ENCODE measurements at places on chromosomes 11 and 22.

GRCh38 chr11:72750556-72751115, 1.6 kb downstream of the ARAP1 start:
- no peak for DNase-seq

DNA sequence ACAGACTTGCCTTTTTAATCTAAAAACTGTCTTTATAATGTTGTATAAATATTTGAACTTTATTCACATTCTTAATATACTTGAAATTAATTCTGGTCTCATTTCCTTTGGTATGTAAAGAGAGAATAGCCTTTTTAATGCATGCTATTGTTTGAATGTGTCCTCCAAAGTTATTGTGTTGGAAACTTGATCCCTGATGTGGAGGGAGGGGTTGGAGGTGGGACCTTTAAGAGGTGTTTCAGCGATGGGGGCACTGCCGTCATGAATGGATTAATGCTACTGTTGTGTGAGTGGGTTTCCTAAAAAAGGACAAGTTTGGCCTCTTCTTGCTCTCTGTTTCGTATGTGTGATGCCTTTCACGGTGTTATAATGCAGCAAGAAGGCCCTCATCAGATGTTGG, 131.7 kb downstream of the DDX10 start:
- DNase-seq = no peak

GRCh38 chr11:10541561-10541930, 559 bp upstream of the RNF141 start:
- no peak for DNase-seq

- DNase-seq = no peak
Observed at GRCh38 chr11:44885065-44885810, 65.4 kb downstream of the TP53I11 start.

GRCh38 chr11:69209038-69209350, 53.3 kb downstream of the SMIM38 start:
- no peak for DNase-seq

- no peak for DNase-seq
Observed at GRCh38 chr11:28400331-28401100, 292.3 kb downstream of the METTL15 start.

DNA sequence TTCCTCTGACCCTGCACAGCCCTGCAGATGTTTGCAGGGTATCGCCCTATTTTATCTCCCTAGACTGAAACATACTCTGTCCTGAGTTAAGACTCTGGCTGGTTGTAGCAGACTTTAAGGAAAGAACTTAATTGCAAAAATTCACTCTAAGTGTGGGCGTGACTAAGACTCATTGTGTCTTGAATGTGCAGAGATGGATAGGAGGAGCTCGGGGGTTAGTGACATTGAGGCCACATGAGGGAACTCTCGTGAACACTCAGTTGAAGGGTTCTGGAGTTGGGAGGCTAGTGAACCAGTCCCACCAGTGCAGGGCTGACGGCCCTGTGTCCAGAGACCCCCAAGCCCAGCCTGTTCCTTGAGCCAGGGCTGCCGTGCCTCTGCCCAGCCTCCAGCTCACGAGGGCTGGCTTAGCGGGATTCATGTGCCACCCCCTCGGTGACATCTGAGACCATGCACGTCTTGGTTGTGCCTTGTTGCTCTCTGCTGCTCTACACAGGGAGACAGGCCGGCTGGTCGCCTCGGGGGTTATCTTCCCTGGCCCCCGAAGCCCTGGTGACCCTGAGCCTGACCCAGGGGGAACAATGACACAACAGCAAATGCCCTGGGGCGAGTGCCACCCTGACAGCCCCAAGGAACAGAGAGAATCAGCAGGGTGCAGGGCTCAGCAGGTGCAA, 11.4 kb upstream of the TBX1 start:
- no peak for DNase-seq

GRCh38 chr11:106420048-106420665, 342.7 kb downstream of the AASDHPPT start:
- no peak for DNase-seq

GRCh38 chr11:111735262-111736116, 30.7 kb downstream of the PPP2R1B start:
- DNase-seq = no peak

- DNase-seq = no peak
Observed at GRCh38 chr11:119012629-119013170, 5.4 kb downstream of the RPS25 start.

GRCh38 chr11:49208006-49208721, at the start of gene FOLH1:
FOLH1 (minus strand) TSS chr11:49208602; CDS start chr11:49208409, 193 bp downstream.
- no peak for DNase-seq
